NCI-H1694 (cell line): ENCODE measurements at places on chromosomes 3 and 15.

DNA sequence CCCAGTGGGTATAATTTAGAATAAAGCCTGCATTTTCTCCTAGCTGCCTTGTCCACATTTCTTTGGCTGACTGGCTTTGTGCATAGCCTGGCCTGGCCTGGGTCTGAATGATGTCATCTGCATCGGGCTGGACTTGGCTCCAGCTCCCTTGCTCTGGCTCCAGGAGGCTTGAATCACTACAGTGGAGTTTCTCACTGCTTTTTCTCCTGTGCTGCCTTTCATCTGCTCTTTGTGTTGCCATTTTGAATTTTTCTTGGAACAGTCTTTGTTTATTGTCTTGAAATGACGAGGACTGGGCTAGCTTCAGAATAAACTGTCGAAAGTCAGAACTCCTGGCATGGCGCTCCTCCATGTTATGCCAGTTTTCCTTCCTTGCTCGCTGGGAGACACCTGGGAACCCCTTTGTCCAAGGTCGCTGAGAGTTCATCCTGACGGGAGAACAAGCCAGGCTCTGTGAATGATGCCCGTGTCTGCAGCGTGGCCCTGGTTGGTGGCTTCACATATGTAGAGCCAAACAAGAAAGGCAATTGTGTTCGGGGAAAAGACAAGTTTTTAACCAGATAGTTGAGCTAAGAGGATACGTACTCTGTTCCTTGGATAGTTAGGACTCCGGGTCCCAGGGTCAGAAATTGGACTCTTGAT, 258.9 kb downstream of the PDZRN3 start:
- DNase-seq, result no peak

- peak; percentile 59 for DNase-seq
Measured at GRCh38 chr3:127170814-127171213, 22.1 kb upstream of the PRR23E start.

DNA sequence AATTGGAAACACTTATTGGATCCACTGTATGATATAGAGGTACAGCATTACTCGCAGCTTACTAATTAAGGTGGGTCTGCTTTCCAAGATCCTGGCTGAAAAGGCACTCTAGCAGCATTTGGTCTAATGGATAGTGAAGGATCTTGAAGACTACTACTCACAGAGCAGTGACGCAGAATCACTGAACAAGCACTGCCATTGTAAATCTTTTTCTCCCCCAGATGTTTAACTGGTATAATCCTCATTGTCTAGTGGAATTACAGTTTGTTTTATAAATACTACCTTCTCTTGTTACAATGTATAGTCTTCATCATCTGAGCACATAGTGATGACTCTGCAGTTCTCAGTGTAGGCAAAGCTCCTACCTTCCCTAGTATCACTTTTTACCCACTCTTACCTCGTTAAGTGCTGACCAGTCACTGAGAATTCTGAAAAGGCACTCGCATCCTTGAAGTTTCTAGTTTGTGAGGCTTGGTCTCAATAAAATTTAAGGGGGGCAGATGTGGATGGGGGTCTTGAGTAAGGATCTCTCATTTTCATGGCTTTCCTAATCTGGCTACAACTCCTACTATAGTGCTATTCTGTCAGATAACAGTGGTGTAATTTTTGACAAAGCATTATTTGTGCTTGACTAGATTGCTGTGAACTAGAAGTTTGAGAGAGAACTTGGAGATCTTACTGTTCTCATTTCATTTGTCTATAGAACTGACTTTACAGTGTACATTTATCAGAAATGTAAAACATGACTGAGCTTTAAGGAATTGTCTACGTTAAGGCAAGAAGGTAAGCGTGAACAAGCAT, 23.2 kb downstream of the MAPK6 start:
- DNase-seq, result no peak

DNA sequence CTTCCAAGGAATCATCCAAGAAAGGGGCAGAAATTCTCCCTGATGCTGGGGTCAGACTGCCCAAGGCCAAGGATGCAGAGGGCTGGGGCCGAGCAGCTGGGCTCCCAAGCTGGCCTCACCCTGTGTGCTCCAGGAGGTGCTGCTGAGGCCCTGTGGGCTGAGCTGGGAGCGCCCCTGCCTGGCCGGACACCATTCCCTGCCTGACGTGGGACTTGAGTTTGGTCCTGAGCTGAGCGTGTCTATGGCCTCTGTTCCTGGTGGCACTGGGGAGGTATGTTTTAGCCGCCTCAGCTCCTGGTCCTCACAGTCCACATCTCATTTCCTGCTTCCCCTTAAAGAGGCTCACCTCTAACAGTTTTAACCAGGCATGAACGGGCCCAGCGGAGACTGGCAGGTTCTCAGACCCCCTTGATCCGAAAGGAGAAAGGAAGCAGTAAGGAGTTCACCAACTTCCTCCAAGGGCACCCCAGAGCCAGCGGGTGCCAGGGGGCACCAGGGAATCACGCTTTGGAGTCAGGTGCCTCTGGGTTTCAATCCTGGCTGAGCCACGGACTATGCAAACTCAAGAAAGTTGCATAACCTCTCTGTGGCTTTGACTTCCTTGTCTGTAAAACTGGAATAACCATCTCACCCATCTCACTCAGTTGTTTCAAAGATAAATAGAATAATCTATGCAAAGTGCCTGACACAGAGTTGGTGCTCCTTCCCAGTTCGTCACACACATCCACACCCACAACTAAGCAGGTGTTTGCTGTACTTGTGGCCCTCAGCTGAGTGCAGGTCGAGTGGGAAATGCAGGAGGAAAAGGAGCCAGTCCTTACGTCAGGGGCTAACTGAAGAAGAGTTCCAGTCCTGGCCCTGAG, 48.6 kb downstream of the SLC12A8 start:
- DNase-seq, result no peak

DNA sequence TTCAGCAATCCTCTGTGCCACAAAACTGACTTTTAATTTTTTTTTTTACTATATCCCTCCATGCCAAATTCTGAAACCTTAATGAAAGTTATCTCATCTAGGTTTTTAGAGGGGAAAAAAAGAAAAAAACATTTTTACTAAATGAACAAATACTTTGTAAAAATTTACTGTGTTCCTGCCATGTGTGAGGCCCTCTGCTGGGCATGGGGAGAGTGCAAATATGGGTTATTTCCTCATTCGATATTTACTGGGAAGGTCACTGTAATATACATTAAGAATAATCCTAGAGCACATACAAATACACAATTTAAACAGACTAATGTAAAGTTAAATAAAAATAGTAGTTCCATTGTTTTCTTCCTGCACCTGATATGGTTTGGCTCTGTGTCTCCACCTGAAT, 215.0 kb downstream of the GRM7 start:
- DNase-seq, result no peak

DNA sequence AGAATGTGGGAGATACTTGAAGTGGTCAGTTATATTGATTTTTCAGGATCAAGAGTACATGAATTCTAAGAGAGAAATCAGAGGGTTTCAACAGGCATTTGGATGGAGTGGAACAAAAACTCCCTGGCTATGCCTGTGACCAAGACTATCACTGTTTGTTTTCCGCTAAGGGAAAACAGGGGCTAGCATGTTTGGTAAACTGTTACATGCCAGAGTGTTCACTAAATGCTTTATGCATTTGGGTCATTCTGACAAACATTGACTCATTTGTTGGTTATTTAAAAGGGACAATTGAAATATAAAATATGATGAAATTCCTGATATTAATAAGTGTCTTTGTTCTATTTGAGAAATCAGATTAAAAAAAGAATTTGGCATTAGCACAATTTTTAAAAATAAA, 603.9 kb upstream of the KCNMB2 start:
- DNase-seq, result no peak

DNA sequence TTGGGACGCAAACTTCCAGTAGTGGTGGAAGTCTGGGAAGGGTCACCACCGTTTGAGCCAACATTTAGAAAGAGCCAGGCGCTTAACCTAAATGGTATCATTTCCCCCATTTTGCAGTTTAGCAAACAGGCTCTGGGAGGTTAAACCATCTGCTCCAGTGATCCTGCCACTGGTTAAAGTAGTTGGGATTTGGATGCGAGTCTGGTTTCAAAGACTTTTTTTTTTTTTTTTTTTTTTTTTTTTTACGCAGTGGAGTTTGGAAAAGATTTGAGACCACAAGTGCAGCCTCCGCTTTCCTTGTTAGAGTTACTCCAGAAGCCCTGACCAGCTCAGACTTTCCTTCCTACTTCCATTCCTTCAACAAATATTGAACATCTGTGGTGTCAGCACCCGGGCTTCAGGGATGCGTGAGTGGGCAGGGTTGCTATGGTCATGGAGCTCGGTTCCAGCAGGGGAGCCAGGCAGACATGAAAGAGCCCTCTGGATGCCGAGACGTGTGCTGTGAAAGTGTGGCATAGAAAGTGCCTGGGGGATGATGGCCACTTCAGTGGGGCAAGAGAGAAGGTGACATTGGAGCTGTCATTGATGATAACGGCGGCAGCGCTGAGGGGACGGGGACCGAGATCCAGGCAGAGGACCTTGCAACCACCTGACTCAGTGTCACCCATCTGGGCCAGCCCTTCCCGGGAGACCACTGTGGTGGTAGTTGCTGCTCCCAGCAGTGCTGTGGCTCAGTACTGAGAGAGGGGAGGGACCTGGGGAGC, 1.1 kb upstream of the RNU6-1 start:
- peak; percentile 8 for DNase-seq

- DNase-seq, result no peak
Measured at GRCh38 chr3:14625443-14625842, 26.1 kb upstream of the CCDC174 start.

DNA sequence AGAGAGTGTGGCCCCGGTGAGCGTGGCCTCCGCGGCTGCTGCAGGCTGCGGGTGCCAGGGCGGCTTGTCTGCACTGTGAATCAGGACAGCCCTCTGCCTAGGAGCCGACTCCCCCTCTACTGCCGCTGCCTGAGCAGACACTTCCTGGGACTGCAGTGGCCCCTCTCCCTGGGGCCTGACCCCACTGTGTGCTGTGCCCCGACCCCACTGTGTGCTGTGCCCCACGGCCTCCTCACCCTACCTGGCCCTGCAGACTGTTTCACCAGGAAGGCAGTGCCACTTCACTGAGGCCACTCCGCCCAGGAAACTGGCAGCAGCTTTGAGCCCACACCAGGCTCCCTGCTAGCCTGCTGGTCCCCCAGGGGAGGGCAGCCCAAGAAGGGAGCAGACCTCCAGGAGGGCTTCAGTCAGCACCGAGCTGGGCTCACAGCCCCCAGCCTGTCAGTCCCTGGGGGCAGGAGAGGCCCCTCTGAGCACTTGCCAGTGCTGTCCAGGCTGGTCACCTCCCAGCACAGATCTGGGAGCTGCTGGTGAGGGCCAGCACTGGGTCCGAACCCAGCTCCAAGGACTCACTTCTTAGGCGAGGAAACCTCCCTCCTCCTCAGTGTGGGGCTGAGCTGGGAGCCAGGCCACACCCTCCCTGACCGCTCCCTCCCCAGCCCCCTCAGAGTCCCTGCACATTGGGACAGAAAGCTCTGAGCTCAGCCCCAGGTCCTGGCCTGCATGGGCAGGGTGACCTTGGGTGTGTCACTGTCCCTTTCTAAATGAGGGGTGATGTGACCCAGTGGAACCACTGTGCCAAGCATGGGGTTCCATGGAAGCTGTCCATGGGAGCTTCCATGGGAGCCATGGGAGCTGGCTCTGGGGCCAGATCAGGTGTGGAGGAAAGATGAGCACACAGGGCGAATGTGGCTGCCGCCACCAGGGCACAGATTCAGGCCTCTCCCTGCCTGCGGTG, 56.8 kb downstream of the DNAJB8 start:
- DNase-seq, result no peak

GRCh38 chr15:73323374-73323955, 45.3 kb downstream of the HCN4 start:
- DNase-seq, result no peak

- no peak for DNase-seq
Measured at GRCh38 chr3:194203482-194204041, 67.6 kb downstream of the HES1 start.

GRCh38 chr3:69282181-69282580, 103.7 kb downstream of the FRMD4B start:
- no peak for DNase-seq
